ENCODE measurements at places on chromosomes 2 and 18.

GRCh38 chr2:57440437-57440836 is 606.2 kb upstream of the VRK2 start:
- DNase-seq, result no peak

DNA sequence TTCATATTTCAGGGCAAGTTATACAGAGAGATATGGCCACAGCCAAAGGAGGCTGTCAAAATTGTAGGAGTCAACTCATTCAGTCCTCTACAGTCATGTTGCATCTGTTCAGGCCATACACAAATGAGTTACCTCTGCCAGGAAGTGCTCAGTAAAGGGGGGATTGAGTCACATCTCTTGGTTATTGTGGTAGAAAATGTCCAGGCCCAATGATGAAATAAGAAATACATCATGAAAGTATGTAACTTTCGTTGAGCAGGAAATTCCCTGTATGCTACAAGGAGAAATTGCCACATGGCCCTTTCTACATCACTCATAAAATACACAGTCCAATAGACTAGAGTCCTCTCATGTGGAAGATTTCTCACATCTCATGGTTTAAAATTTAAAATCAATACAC is 103.9 kb upstream of the COL3A1 start:
- no peak for DNase-seq

DNA sequence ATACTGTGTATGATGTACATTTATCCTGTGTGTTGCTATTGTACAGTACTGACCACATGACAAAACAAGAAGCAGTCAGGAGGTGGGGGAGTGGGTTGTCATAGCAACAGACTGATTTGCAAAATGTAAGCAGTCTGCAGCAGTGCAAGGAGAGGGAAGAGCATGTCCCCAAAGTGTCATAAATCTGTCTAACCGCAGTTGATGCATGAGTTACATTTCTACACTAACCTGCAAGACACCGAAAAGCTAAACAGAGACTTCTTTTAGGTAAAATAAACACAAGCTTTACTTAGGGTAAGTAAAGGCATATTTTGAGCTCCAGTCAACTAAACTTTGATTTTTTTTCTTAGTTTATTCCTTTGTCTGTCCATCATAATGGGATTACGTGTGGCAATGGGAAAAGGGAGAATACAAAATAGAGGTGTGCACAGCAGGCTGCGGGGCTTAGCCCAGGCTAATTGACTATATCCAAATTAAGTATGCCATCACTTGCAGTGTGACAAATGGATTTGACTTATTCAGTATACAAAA is 134.5 kb downstream of the MEIS1 start:
- no peak for DNase-seq

GRCh38 chr18:68394705-68395104 is 320.2 kb downstream of the TMX3 start:
- DNase-seq, result no peak

DNA sequence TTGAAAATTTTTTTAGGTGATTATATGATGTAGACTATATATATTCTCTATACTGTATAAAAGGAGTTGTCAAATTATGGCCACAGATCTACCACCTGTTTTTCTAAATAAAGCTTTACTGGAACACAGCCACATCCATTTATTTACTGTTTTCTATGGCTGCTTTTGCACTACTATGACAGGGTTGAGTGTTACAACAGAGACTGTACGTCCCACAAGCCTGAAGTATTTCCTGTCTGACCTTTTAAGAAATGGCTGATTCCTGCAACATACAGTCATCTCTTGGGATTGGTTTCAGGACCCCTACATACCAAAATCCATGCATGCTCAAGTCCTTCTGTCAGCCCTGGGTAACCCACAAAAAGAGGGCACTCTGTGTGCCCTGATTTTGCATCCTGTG is 508.3 kb downstream of the TSN start:
- no peak for DNase-seq

DNA sequence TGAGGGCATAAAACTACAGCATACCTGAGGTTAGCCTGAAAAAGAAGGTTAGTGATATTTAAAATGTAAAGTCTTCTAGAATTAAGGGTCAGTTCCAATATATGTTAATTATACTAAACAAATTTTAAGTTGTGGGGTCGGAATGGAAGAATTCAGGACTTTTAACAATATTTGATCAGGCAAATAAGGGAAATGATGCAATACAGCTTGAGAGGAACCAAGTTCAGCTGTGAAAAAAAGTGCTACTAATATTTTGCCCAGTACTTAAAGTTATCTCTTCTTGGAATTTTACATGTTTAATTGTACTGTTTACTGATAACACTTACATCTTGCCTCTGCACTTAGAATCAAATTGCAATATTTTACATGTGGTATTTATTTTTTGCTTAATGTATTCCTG is 345.5 kb upstream of the CWC22 start:
- DNase-seq, result no peak

DNA sequence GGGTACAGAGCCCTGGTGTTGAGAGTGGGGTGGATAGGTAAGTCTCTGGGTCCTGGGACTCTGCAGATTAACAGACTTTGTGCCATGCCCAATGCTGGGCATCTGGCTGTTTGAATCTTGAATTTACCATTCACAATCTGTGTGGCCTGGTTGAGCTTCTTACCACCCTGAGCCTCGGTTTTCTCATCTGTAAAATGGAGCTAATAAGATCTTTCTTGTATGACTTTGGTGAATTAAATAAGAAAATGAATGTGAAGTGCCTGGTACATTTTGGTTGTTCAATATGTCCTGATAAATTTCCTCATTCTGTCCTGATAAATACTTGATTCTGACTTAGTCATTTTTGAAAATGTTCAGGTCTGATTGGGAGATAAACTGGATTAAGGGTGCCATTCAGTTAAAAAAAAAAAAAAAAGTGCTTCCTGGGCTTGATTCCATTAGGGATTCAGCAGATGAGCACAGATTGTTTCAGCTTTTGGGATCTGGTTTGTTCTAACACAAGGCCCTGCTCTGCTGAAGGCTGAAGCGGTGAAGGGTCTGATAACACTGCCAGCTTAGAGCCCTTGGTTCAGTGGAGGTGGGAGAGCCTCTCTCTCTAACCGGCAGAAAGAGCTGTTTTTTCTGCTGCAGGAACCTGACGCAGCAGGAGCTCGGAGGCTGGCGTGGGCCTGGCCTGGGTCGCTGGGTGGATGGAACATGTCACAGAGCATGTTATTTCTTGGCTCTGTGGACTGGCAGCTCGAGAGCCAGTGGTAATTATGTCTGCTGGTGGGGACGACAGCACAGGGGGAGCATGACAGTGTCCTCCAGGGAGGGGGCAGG is 84.5 kb upstream of the MCFD2 start:
- DNase-seq, result no peak

GRCh38 chr2:57821088-57821487 is 225.5 kb upstream of the VRK2 start:
- no peak for DNase-seq

GRCh38 chr18:24651434-24651833 is 191.0 kb downstream of the HRH4 start:
- DNase-seq, result no peak

- no peak for DNase-seq
These were observed 9.4 kb downstream of the DNPEP start for GRCh38 chr2:219378163-219378851.

- DNase-seq, result no peak
These were observed 96.7 kb upstream of the CNTNAP5 start for GRCh38 chr2:123928358-123928757.

DNA sequence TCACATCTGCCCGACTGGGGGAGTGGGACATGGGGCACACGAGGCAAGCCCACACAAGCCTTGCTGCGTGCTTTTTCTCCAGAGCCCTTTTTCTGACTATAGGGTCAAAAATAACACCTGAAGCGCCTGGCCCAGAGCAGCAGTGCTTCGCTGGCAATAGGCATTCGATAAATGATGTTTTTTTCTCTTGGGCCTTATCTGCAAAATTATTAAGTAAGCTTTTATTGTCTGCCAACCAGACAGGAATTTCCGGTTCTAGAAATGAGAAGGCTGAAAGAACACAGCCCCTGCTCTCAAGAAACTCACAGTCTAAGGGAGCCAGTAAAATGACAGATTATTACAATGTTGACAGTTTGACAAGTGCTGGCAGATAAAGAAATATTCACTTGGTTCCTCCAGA is 2.7 kb upstream of the TMBIM1 start:
- DNase-seq, result no peak

GRCh38 chr2:11784747-11785610 is 38.5 kb downstream of the LPIN1 start:
- peak; percentile 58 for DNase-seq

GRCh38 chr2:119755906-119756305 is 3.8 kb upstream of the PTPN4 start:
- DNase-seq, result no peak
